IMR-90 (cell line): ENCODE measurements at places on chromosomes 5 and 9.
A peak's percentile ranks its signal among the peaks of the same experiment; 100 is the strongest.

DNA sequence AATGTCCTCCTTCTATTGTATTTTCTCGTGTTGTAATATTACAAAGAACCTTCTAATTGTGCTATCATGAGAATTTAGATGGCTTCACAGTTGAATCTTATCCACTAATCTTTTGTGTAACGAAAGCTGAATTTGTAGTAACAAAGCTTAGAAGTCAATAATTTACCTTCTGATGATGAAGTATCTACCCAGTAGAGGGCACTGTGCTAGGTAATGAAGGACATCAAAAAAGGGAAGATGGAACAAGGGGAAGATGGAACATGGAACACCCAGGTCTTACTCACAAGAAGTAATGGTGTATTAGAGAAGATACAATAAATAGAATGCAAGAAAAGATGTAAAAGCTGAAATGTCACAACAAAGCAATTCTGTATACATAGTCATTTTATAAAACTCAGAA is 131.0 kb upstream of the CCNG1 start:
- no peak for DNase-seq

GRCh38 chr5:96716007-96716406 is 53.8 kb downstream of the CAST start:
- no peak for DNase-seq

GRCh38 chr5:93189707-93190120 is 391.3 kb downstream of the NR2F1-AS1 start:
- peak; percentile 97 for DNase-seq

GRCh38 chr5:149164731-149165130 is 23.4 kb downstream of the ABLIM3 start:
- no peak for DNase-seq

DNA sequence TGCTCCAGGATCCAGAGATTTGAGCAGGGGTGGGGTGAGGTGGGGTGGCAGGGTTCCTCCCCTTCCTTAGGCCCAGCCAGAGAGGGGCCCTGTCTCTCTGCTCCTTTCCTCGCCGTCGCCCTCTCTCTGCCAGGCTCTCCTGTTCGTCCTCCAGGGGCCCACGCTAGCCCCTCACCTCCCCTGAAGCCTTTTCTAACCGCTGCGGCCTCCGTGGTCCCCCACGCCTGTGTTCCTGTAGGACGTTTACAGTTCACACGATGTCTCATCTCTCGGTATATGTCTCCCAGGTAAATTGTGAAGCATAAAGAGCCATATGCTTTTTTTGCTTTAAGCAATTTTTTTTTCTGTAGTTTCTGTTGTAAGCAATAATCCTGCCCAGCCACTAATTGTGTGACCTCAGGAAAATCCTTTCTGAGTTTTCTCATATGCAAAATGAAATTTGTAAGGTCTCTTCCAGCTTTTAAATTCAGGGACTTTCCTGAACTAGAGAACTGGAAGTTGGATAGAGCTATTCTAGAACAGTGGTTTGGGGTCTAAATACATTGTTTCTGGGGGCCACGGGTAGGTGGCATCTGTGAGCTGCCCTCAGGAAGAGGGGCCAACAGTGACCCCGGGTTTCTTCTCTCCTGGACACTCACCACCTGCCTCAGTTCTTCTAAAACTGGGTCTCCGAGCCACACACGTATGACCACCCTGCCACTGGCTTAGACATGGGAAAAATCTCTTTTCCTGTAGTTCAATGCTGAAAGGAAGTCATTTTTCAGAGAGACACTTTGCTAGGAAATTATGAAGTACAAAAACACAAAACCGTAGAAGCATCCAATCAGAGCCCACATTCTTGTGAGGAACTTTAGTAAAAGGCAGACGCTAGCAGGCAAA is 50.2 kb upstream of the ZNF366 start:
- DNase-seq, result no peak

DNA sequence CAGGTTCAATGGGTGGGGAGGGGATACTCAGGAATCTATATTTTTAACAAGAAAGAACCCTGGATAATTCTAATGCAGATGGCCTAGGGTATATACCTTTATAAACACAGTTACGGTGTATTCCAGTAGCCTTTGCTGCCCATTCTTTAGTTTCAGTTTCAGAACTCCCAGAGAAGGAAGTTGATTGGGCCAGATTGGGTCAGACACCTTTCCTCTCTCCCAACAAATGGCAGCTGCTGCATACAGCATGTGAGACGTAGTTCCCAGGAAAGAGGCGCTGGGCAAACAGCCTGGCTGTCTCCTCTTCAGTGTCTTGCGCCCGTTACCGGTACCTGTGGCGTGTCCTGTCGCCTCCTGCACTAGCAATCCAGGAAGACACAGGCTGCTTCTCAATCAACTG is 20.4 kb downstream of the ACO1 start:
- DNase-seq, result no peak

DNA sequence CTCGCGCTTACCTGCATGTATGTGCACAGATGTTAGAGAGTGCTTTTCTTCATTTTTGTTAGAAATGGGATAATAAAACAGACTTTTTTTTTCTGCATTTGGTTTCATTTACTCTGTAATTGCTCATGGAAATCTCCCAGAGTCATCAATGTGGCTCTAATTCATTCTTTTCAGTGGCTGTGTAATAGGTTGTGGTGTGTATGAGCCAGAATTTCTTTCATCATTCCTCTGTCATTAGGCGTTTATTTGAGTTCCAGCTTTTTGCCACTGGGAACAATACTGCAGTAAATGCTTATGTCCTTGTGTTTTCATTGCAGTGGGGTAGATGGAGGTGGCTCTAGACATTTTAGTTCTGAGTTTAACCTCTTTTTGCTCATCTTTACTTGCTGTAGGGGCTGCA is 118.9 kb downstream of the NXNL2 start:
- peak; percentile 61 for DNase-seq

- peak; percentile 65 for DNase-seq
Measured at GRCh38 chr5:61658592-61659008, 326.5 kb downstream of the ZSWIM6 start.

- no peak for DNase-seq
Measured at GRCh38 chr5:1139331-1140170, 27.7 kb upstream of the SLC12A7 start.

DNA sequence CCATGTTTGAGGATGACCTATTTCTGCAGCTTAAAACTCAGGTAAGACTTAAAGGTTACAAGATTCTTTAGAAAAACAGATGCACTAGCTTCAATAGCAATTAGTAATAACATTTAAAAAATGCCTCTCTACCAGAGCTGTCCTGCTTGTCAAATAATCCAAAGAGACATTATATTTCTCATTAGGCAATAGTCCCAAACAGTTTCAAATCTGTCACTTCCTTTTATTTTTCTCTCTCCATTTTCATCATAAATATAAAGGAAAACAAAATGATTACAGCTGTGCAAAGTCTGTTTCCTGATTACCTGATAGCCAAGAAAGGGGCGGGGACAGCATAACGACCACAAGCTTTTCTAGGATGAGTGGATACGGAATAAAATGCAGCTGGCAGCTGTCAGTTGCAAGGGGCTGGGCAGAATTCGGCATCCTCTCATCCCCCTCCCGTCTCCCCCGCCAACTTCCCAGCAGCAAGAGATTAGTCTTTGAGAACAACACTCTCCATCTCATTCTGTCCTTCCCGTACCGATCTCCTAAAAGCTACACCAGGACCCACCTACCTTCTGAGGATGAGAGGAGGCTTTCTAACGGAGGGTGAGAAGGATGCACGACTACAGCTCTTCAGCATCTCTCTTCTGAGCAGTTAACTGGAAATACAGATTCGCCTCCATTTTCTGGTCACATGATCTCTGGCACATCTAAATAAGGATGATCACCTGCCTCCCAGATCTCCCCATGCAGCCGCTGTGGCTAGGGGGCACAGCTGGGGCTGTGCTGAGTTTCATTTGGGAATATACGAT is 72.5 kb upstream of the PCA3 start:
- no peak for DNase-seq

DNA sequence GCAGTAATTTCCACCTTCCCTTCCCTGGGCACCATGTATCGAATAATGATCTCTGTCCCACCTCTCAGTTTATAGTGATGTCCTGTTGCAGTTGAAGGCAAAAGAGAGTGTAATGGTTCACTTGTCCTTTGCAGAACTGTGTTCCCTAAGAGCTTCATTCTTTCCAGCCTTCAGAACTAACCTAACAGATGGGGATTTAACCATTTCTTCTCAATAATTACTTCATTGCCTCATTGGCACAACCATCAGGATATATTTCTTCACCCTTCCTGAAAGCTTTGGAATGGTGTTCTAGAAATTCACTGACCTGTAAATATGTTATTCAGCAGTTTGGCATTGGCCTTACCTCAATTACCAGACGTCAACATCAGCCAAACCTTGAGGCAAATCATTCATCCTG is 83.9 kb upstream of the PRRC1 start:
- DNase-seq, result no peak

- DNase-seq, result peak; percentile 24
Measured at GRCh38 chr9:26325444-26325829, 567.2 kb downstream of the CAAP1 start.

DNA sequence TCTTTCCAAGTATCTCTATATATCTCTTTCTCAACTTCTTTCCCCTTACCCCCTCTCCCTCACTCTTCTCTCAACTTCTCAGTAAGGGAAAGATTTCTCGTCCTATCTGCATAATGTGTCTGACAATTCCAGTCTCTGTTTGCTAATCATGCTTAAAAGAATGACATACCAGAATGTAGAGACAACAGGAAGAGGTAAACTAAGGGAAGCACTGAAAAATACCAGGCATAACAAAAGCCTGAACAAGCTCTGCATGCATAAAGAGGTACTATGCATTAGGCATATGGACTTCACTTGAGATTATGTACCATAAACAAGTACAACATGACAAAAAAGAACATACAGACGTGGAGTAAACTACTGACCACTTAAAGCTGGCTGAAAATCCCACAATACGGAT is 62.6 kb downstream of the SEMA5A start:
- DNase-seq, result peak; percentile 54

- peak; percentile 5 for DNase-seq
Measured at GRCh38 chr9:130411566-130411915, 33.2 kb upstream of the ASS1 start.

GRCh38 chr5:149338364-149338763 is 6.9 kb upstream of the GRPEL2 start:
- DNase-seq, result no peak

- no peak for DNase-seq
Measured at GRCh38 chr5:175696139-175696854, 38.4 kb downstream of the HRH2 start.

GRCh38 chr5:100900142-100900795 is 2.8 kb downstream of the ST8SIA4 start:
- no peak for DNase-seq

GRCh38 chr9:125409637-125410521 is 148.3 kb downstream of the GAPVD1 start:
- peak; percentile 53 for DNase-seq

- DNase-seq, result peak; percentile 19
Measured at GRCh38 chr5:179160584-179160983, 100.4 kb downstream of the ZNF354C start.

DNA sequence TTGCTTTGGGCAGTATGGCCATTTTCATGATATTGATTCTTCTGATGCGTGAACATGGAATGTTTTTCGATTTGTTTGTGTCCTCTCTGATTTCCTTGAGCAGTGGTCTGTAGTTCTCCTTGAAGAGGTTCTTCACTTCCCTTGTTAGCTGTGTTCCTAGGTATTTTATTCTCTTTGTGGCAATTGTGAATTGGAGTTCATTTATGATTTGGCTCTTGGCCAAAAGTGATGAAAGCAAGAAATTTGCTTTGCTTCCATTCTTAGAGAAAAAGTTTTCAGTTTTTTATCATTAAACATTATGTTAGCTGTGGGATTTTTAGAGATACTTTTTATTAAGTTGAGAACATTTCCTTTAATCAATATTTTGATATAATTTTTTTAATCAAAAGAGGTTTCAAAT is 203.5 kb downstream of the TAF11L14 start:
- no peak for DNase-seq

GRCh38 chr5:173840111-173840983 is 47.8 kb upstream of the CPEB4 start:
- no peak for DNase-seq

- DNase-seq, result peak; percentile 24
Measured at GRCh38 chr5:64147849-64148441, 17.7 kb upstream of the RNF180 start.

DNA sequence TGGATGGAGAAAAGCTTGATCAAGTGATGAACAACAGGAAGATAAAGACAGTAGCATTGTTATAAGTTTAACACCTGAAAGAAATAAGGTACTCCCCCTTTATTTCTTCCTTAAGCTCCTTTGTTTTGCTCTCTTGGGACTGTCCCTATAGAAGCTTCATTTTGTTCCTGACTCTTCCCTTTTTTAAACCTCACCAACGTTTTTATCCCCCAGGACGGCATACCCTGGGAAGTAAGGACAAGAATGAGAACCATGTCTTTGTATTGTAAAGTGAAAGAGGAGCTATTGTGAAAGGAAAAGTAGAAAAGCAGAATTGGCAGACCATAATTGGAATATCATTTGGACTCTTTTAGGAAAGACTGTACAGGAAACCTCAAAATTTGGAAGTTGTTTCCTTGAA is 1368.6 kb upstream of the C9orf72 start:
- no peak for DNase-seq

- DNase-seq, result peak; percentile 32
Measured at GRCh38 chr5:67156976-67157583, 39.5 kb downstream of the CD180 start.

- DNase-seq, result no peak
Measured at GRCh38 chr5:74480201-74480600, 160.3 kb downstream of the ENC1 start.

DNA sequence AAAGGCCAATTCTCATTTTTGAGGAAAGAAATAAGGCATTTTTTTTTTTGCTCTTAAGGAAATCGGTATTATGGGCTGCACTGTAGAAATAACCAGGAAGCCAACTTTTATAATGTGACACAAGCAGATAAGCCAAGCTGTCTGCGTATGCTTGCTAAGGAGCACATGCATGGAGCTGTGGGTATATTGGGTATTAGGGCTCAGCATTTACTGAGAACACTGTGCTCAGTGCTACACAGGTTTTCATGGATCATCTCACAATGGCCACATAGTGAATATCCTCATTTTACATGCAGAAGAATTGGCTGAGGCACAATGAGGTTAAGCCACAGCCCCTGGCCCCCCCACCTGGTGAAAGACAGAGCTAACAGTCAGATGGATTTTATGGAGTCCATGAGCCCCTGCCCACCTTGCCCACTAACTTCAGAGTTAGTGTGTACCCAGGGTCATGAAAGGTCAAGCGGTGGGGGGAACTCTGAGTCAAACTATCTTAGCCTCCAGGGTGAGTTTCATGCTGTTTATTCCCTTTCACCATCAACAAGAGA is 204.8 kb downstream of the SPATA31A6 start:
- no peak for DNase-seq

- DNase-seq, result peak; percentile 88
Measured at GRCh38 chr5:72817076-72817481, 618 bp downstream of the TNPO1 start.

- DNase-seq, result no peak
Measured at GRCh38 chr9:126304971-126305320, 21.7 kb upstream of the MVB12B start.

DNA sequence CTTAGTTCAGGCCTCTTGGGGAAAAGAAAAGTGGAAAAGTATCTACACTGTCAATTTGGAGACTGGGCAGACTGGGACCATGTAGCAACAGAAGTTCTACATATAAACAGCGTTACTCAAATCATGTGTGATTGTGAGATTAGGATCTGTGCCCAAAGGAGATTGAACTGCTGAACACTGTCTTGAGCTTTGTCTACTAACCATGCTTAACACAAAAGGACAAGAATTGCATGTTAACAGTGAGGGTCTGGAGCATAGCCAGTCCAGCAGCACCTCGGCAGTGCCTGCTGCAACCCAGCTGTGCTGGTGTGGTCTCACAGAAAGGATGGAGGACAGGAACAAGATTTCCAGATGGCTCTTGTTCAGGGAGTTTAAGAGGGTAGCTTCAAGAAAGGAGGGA is 5.7 kb downstream of the PAM start:
- DNase-seq, result peak; percentile 45
